ENCODE measurements at places on chromosomes 1 and 21.
A peak's percentile ranks its signal among the peaks of the same experiment; 100 is the strongest.

GRCh38 chr1:203401199-203401877 is 50.4 kb upstream of the FMOD start:
- no peak for DNase-seq

GRCh38 chr1:41416552-41417334 is 55.5 kb downstream of the FOXO6 start:
- DNase-seq = peak; percentile 52

DNA sequence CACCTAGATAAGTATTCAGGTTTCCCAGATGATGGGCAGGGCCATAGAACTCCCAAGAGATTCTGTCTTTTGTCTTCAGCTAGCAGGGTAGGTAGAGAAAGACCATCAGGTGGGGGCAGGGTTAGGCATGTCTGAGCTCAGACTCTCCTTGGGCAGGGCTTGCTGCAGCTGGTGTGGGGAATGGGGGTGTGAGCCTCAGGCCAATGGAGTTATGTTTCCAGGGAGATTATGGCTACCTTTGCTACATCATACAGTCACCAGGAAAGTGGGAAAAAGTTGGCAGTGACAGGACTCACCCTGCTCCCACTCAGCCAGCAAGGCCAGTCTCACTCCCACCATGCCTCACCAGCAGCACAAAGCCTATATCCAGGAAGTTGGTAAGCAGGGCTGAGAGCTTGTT is 77.8 kb downstream of the DRAM2 start:
- DNase-seq = no peak

- no peak for DNase-seq
Observed at GRCh38 chr1:38132681-38133080, 86.1 kb upstream of the POU3F1 start.

DNA sequence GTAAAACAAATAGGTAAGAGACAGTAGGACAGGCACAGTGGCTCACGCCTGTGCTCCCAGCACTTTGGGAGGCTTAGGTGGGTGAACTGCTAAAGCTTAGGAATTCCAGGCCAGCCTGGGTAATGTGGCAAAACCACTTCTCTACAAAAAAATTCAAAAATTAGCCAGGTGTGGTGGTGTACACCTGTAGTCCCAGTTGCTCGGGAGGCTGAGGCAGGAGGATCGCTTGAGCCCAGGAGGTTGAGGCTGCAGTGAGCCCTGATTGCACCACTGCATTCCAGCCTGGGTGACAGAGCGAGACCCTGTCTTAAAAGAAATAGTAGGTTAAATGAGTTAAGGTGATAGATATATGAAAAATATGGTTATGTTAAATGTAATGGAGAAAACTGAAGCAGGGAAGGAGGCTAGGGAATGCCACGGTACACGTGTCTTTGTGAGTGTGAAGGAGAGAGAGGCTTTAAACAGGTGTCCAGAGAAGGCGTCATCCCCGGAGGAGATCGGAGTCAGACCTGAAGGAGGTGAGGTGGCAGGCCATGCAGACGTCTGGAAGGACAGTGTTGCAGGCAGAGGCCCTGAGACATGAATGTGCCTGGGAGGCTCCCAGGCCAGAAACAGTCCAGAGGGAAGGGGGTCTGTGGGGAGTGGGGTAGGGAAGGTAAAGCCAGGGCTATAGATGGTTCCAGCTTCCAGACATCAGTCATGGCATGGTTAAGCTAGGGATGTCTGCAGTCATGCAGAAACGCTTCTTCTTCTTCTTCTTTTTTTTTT is 7.2 kb upstream of the RIPPLY3 start:
- DNase-seq = no peak

GRCh38 chr1:29793653-29794348 is 557.5 kb downstream of the PTPRU start:
- no peak for DNase-seq

DNA sequence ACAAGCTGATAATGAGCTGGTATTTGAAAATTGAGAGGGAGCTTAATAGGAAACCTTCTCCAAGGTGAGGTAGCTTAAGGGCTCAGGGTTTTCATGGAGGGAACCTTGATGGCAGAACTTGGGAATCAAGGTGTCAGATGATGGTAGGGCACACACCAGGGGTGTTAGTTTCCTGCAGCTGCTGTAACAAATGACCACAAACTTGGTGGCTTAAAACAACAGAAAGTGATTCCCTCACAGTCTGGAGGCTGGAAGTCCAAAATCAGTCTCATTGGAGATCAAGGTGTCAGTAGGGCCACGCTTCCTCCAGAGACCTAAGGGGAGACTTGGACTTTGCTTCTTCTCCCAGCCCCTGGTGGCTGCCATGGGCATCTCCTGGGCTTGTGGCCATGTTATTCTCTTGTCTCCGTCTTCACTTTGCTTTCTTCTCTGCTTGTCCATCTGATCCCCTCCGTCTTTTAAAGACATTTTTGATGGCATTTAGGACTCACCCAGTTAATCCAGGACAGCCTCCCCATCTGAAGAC is 45.5 kb downstream of the HUNK start:
- DNase-seq = no peak
